ENCODE measurements at places on chromosomes 5 and 9. TPM values are rescaled to one million over a fixed set of nuclear protein-coding genes. Genes with fewer than 3 reads are reported as not detected.

Gene CDKN2A
- not detected for total RNA-seq

Gene FAM153A
- total RNA-seq = 15.7 TPM

Gene RNF224
- total RNA-seq = not detected

Gene POLE3
- total RNA-seq = 22.4 TPM

DNA sequence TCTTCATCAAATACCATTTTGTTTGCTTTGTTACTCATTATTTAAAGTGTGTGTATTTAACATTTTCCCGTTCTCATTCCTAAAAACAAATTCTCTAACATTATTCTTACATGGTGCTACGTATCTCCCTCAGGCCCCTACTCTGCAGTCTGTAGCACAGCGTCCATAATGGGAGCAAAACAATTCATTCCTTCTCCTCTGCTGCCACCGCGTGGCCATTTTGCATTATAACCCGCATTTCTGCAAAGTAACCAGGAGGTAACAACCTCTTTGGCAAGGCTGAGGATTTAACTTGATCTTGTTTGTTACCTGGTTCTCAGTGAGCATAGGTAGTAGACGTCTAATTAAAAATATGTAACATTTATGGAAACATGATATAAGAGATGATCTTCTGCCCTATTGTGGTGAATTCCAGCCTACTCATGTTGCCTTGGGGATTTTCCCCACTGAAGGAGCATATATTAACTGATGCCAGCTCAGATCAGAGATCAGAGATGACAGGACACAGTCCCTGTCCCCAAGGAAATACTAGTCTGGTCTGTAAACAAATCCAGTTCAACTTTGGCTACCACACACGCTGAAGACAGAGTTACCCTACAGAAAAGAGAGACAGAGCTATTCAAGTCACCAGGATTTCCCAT lies 10.5 kb downstream of the OR1K1 start:
- DNase-seq = peak; percentile 81

DNA sequence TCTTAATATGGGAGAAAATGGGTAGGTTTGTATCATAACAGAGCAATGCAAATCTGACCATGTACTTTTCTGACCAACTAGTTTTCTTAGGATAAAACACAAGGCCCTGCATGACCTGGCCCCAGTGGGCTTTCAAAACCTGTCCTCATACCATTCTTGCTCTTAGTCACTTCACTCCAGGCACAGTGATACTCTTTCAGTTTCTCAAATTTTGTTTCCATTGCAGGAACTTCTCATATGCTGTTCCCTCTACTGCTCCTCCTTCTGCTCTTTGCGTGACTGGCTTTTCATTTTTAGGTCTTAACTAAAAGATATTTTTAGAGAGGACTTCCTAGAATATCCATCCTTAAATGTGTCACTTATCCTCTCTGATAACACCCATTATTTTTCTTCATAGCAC lies 112.4 kb downstream of the INIP start:
- no peak for DNase-seq

GRCh38 chr5:60507687-60508086 lies 192.3 kb downstream of the DEPDC1B start:
- no peak for DNase-seq
